Fibroblast of skin of left quadriceps (primary cell): ENCODE measurements at places on chromosomes 4 and X.
A peak's percentile ranks its signal among the peaks of the same experiment; 100 is the strongest.

DNA sequence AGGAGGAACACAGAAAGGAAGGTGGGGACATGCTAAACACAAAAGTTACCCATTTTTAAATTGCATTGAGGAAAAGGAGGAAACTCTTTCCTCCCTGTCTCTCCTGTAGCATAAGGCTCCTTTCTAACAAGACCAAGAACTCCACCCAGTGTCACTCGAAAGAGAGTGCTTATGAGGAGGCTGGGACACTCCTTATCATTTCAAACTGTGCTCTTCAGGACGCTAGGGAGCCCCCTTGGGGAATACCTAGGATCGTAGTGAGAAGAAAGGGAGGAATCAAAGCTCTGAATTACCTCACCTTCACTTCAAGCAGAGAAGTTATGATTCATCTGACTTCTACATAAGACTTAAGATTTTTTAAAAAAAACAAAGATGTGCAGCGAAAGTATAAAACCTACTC is 65.5 kb downstream of the F9 start:
- DNase-seq = no peak

DNA sequence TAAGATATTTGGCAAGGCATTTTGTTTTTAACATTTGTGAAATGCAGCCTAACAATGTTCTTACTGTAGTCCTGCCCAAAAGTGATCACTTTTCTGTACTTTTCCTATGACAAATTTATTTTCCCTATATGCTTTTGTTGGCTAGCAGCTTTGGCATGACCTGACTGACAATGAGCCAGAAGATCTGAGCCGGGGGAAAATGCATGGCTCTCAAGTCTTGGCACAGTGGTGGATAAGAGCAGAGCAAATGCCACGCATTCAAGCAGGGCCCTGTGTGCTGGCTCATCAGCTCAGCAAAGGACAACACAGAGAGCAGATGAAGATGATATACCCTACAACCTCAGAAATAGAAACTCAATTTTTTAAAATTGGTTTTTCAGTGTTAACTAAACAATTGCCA is 187.3 kb downstream of the ANAPC10 start:
- DNase-seq = no peak

DNA sequence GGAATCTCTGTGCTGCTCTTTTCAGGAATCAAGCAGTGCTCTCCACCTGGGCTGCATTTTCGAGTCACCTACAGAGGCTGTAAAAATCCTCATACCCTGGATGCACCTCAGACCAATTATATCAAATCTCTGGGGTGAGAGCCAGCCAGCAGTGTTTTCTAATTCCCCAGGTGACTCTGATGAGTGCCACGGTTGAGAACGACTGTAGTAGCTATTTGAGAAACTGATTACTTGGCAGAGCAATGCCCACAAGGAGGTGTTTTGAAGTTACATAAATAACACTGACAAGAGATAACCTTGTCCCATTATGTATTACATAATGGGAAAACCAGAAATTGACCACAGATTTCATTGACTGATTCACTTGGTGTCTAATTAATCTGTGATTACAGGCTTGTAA is 46.8 kb downstream of the CLCN4 start:
- DNase-seq = no peak

- DNase-seq = peak; percentile 4
Measured at GRCh38 chr4:172578712-172579111, 589.9 kb upstream of the GALNT7 start.

DNA sequence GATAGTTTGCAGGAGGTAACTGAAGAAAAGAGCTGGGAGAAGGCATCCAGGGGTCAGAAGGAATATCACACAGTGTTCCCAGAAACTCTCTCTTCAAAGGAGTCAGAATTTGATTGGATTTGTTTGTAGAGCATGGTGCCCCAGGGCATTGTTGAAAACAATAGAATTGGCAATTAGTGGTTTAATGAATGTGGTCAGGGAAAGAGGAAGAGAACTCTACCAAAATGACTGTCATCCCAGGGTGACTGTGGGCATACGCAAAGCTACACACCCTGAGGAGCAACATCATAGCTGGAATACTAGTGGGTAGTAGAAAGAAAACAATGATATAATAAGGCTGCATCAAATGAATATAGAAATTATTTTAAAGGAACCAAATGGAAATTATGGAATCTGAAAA is 21.5 kb downstream of the TNIP2 start:
- no peak for DNase-seq

DNA sequence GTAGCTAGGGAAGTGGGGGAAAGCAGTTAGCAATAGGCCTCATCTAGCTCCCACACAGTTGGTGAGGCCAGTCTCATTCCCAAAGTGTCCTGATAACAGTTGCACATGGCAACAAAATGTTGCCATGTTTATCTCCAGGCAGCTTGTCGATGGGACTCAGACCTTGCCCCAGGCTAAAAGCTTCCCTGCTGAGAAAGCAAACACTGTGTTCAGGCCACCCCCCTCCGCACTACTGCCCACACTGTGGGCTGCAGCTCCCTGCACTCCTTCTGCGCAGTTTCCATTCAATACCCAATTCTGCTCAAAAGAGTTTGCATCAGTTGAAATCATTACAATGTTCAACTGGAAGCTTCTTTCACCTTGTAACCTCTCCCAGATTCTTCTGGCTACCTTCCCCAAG is 287.8 kb upstream of the GK2 start:
- no peak for DNase-seq

DNA sequence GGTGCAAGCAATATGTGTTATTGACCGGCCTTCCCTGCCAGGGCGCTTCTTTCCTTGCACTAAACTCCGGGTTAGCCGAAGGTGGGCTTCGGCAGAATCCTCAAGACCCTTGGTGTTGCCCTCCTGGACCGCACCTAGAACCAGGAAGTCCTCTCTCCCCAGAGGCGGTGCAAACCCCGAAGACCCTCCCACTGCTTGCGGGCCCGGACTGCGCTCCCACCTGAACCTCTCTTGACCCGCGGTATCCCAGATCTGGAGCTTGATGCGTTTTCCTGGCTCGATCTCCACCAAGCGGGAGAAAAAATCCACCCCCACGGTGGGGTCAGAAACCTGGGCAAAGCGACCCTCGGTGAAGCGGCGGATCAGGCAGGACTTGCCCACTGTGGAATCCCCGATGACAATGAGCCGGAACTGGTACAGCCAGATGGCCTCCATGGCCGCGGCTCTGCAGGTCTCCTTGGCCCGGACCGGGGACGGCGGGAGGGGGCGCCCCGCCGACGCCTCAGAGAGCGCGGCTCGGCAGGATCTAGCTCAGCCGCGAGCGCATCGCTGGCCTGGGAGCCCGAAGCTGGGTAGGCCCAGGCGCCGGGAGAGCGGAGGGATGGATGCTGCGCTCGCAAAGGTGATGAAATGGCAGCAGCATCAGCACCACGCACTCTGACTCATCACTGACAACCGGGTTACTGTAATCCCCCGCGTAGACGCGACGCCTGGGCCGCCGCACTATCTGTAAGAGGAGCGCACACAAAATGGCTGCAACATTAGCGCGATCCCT is at the start of gene RAB39B:
TSS of gene RAB39B (minus strand) at position 638 of the 775 bp plus-strand sequence. CDS start at position 435, 203 bp downstream.
- peak; percentile 29 for DNase-seq

DNA sequence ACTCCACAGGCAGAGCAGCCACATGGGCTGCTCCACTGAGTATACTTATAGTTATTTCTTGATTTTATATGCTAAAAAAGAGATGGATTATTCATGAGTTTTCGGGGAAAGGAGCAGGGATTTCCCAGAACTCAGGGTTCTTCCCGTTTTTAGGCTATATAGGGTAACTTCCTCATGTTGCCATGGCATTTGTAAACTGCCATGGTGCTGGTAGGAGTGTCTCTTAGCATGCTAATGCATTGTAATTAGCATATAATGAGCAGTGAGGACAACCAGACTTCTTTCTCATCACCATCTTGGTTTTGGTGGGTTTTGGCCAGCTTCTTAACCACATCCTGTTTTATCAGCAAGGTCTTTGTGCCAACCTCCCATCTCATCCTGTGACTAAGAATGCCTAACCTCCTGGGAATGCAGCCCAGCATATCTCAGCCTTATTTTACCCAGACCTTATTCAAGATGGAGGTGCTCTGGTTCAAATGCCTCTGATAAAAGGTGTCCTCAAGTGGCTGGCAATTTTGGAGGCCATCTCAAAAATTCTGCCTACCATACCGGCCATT is 213.0 kb upstream of the VEGFC start:
- no peak for DNase-seq

- DNase-seq = no peak
Measured at GRCh38 chr4:102247041-102247440, 98.2 kb downstream of the SLC39A8 start.
